Stimulated activated naive CD8-positive, alpha-beta T cell treated with anti-CD3 and anti-CD28 coated beads, Interleukin-15, amount 100 ng/mL, for 72 hours (primary cell): ENCODE measurements at places on chromosomes 7 and 10.

- DNase-seq, result peak; percentile 20
These were observed 493.3 kb upstream of the PODXL start for GRCh38 chr7:132049462-132050304.

- no peak for DNase-seq
These were observed 3.1 kb upstream of the PLPP4 start for GRCh38 chr10:120453886-120454285.

GRCh38 chr10:127922675-127923366 lies 15.9 kb downstream of the PTPRE start:
- no peak for DNase-seq

- DNase-seq, result peak; percentile 33
These were observed 126.7 kb upstream of the PRSS58 start for GRCh38 chr7:142384493-142384922.

DNA sequence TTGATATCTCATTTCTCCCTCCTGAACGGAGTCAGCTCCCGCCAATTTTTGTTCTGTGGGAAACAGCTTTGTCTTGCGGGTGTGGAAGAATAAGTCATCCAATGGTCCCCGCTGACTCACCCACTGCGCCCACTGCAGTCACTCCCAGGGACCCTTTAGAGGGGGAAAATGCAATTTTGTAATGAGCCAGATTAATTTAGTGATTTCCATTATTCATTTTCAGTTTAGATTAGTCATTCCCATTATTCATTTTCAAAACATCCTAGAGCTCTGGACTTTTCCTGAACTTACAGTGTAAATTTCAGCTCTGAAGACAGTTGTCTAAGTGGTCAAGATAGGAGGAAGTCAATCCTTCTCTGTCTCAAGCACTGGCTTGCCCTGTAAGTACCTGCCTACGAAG lies 154.9 kb upstream of the TMEM72 start:
- DNase-seq, result no peak

GRCh38 chr7:29230871-29231345 lies 36.3 kb downstream of the CHN2 start:
- no peak for DNase-seq

- no peak for DNase-seq
These were observed 237.1 kb downstream of the PRPF18 start for GRCh38 chr10:13823709-13824405.

GRCh38 chr10:20970708-20971107 lies 73.6 kb upstream of the NEBL start:
- no peak for DNase-seq

DNA sequence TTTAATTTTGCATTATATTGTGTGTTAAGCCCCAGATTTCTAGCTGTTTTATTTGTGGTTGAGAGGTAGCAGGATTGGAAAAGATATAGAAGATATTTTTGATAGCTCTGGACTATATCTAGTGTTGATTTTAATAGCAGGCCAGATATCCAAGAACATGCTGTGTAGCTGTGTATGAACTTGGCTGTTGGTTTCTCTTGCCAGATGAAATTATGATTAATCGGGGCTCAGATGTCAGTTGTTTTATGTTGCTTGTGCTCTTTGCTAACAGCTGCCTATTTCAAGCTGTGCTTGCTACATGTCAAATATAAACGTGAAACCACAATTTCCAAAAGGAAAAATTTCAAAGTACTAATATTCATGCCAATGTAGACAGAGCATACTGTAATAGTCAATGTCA lies 141.1 kb downstream of the GRM3 start:
- DNase-seq, result no peak

- peak; percentile 67 for DNase-seq
These were observed 219.0 kb downstream of the DIP2C start for GRCh38 chr10:470339-471003.

DNA sequence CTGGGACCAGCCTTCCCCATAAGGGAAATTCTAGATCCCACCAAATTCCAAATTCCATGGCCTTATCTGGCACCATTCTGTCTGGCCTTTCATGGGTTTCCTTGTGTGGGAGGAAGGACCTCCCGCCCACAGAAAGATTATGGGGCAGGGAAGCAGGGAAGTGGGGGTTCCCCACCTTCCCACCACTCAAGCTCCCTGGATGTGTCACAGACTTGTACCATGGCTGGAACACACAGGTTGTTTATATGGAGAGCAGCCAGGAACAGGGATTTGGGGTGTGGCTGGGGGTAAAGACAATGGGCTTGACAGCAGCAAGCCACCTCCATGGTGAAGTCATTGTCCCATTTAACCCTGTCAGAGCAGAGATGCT lies 18.3 kb downstream of the UNC5B start:
- no peak for DNase-seq

DNA sequence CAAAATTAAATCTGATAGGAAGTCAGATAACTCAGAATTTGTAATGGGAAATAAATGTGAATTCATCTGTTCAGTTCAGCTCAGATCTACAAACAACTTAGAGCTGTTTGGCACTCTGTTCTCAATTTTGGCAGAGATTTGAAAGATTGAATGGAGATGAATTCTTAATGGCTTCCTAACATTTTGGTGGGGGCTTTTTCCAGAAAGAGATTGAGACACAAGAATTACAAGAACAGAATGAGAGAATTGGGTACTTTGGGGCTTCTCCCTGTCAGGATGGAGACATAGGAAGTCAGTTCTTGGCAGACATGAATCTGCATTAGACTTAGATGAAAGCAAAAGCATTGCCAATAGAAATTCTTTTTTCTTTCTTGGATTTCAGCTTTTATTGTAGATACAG lies 39.0 kb upstream of the PTPRZ1 start:
- DNase-seq, result no peak

DNA sequence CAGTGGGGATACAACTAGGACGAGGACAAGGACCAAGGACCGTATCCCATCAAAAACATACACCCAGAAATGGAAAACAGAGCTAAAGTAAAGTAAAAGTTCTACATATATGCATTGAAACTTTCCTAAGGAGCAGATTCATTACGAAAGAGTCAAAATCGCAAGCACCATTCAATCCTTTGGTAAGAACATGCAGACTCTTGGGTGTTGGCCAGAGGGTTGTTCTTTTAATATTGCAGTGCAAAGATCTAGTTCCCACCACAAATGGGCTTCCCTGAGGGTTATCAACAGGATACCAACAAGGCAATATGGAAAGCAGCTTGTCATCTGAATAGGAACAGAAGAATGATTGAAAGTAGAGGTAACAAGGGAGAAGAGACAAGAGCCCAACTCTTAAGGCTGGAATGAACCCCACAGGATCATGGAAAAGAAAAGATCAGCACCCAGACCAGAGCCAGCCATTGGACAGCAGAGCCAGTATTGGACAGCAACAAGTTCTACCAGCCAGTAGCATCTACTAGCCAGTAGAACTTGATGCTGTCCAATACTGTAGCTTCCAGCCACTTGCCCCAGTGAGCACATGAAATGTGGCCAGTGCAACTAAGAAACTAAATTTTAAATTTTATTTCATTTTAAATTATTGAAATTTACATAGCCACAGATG lies 66.0 kb downstream of the OSBPL3 start:
- DNase-seq, result no peak

DNA sequence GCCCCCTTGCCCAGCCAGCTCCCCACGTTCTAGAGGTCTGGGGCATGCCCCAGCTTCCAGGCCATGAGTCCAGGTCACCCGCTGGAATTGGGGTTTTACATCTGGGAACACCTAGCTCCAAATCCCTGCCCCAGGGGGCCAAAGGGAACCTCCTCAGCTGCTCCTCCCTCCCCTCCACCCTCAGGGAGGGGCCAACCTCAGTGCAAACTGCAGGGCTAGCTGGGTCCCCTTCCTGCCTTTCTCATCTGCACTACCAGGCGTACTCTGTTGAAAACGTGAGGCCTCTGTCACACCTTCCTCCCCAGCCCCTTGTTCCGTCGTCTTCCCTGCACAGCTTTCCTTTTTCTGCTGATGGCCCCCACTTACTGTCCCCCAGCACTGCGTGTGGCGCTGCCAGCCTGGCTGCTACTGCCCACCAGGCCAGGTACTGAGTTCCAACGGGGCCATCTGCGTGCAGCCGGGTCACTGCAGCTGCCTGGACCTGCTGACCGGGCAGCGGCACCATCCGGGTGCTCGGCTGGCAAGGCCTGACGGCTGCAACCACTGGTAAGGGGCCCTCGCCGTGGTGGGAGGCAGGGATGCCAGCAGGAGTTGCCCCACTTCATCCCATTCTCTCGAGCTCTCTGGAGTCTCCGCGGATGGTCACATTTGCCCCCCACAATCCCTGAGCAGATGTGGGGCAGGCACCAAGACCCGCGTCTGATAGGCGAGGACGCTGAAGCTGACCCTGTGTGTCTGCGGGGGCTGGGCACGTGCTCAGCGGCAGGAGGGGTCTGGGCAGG lies 24.7 kb upstream of the ZNF862 start:
- DNase-seq, result no peak

DNA sequence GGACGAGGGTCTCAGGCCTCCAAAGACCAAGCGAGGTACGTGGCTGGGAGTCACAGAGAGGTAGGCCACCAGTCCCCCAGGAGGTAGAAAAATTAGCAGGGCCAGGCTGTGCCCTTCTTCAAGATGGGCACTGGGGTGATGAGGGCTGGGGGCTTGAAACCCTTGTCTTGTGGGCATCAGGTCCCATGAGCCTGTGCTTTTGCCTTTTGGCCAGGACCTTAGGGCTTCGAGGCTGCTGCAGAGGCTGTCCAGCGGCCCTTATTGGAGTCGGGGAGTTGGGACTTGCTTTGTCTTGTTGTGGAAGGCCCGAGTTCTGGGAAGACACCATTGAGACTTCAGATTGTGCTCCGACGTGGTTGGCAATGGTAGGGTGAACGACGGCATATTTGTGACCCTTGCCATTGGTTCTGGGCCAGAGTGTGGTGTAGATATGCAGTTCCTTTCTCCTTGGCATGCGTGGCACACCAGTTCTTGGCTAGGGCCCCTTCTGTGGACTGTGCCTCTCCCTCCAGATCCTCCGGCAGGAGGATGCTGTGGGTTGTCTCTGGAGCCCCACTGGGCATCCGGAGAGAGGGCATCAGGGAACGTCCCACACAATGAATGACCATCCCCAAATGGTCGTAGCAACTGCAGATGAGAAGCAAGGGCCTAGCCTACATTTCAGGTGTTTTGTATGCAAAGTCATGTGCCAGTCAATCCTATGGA lies 931 bp downstream of the SH2D4B start:
- no peak for DNase-seq

- DNase-seq, result no peak
These were observed 19.3 kb upstream of the MYH16 start for GRCh38 chr7:99253369-99253768.

DNA sequence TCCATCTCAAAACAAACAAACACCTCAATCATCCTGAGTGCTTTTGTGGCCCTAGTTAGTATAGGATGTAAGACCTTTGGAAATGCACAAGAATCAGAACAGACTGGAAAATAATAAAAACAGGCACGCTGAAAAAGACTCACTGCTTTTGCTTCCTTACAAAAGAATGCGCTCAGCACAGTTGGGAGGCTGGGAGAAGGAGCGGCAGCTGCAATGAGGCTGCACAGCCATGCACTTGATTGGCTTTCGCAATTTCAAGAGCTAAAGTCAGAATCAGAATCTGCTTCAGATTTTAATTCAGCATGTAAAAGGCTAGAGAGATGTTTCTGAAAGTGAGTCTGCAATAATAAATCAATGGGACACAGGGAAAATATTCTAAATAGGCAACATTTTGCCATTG lies 97.2 kb downstream of the FRMD4A start:
- no peak for DNase-seq

DNA sequence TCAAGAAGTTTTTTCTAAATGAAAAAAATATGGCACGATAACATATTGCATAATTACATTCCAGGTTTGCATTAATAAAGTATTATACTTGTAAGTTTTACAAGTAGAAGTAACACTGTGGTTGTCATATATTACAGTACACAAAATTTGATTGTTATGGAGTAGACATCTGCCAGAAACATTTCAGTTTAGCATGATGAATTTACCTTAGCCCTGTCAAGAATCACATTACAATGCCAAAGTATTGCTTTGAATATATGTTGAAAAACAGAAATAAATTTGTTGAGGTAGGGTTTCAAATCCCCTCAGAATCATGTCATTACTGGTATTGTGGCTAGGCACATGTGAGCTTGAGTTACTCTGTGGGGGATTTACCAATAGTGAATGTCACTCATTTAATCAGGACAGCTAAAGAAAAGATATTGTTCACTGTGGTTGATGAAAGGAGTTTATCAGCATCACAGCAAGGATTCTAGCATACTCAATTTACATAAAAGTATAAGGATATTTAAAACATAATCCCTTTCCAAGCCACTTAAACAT lies 112.1 kb downstream of the MDFIC start:
- DNase-seq, result no peak

DNA sequence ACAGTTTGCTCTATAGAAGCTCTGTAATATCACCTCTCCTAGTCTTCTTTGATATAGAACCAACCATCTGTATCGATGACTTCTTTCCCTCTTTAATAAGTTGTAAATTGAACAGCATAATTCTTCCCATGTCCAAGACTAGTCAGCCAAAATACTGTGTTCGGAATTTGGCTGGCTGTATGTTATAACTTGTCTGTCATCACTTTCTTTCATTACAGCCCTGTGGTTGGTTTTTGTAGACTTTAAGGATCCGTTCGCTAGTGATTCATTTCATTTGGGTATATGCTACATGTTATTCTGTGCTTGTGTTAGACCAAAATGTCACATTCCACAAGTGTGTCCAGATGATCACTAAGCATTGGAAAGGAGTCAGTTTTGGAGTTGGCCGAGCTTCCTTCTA lies 155.4 kb upstream of the ITGB1 start:
- DNase-seq, result no peak

DNA sequence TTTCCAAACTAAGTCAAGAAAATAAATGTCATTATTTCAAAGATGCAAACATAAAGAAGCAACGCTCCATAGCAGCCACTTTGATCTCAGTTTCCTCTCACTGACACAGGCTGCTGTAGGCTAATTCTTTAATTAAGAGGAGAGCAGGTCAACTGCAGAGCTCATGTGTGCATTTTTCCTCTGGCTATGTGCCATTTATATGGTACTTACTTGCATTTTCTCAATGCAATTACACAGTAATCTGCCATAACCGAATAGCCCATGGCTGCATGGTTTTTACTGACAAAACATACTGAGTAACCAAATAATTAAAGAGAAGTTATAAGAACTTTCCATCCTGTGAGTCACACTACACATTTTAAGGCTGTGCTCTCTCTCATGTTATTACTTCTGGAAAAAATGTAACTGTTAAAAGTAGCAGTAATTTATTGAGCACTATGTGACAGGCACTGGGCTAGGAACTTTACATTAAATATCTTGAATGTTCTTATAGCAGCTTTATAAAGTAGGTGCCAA lies 122.0 kb downstream of the ELAPOR2 start:
- DNase-seq, result no peak

- peak; percentile 53 for DNase-seq
These were observed 23.7 kb downstream of the RTKN2 start for GRCh38 chr10:62244785-62245467.

DNA sequence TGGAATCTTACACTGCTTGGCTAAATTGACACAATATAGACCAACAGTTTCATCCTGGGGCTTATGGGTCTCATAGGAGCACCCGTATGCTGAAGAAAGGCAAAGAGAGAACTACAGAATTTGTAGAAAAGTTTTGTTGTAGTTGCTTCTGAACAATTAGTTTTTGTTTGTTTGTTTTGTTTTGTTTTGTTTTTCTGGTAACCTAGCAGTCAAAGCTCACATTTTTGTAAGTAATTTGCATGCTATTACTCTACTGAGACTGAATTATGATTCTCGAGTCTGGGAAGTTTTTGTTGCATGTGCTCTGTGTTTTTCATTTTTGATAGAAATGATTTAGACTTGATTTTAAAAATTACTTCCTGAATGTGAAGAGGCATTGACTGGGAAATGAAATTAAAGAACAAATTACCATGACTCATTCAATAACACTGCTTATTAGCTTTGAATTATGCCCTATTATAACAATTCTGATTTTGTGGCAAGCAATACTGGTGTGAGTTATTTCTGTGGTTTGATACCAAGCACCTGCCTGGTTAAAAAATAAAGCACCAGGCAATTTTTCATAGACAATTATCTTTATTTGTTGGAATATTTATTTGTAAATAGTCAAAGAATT lies 438 bp downstream of the LSMEM1 start:
- no peak for DNase-seq
